ENCODE measurements at places on chromosomes 11 and 22.
A peak's percentile ranks its signal among the peaks of the same experiment; 100 is the strongest.

DNA sequence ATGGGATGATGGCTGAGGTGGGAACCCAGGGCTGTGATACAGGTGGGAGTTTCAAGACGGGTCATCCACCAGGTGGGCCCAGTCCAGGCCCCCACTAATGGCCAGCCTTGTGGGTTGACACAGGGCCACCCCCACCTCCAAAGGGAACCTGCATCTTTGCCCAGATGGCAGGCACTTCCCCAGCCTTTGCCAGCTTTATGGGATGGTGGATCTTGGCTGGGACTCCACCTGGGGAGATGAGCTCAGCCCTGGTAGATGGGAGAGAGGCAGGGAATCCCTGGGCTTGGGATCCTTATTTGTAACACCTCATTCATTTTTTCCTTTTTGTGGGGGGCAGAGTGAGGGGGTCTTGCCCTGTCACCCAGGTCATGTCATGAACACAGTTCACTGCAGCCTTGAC lies 33.4 kb downstream of the CD82 start:
- DNase-seq: no peak

GRCh38 chr22:37103151-37103550 lies 6.4 kb downstream of the TMPRSS6 start:
- no peak for DNase-seq

DNA sequence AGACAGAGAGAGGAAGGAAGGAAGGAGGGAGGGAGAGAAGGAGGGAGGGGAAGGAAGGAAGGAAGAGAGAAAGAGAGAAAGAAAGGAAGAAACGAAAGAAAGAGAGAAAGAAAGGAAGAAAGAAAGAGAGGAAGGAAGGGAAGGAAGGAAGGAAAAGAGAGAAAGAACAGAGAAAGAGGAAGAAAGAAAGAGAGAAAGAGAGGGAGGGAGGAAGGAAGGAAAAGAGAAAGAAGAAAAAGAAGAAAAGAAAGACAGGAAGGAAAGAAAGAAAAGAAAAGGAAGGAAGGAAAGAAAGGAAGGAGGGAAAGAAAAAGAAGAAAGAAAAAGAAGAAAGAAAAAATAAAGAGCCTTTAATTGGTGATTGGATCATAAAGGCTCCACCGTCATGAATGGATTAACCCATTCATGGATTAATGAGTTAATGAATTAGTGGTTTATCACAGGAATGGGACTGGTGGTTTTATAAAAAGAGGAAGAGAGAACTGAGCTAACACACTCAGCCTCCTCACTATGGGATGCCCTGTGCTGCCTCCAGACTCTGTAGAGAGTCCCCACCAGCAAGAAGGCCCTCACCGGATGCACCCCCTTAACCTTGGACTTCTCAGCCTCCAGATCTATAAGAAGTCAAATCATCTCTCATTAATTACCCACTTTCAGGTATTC lies 9.0 kb upstream of the PLAAT2 start:
- no peak for DNase-seq

- DNase-seq: no peak
These were observed 98.0 kb upstream of the TRIM77 start for GRCh38 chr11:89612096-89612495.

GRCh38 chr22:22469527-22469926 lies 39.0 kb downstream of the ZNF280B start:
- no peak for DNase-seq

DNA sequence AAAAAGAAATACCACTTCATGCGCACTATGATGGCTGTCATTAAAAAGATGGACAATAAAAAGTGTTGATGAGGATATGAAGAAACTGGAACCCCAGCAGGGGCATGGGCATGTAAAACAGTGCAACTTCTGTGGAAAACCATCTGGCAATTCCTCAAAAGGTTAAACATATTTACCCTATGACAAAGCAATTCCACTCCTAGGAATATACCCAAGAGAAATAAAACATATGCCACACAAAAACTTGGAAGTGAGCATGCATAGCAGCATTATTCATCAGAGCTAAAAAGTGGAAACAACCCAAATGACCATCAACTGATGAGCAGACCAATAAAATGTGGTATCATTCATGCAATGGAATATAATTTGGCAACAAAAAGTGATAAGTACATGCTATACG lies 50.1 kb downstream of the LRRC32 start:
- DNase-seq: no peak

- no peak for DNase-seq
These were observed 7.0 kb upstream of the MALAT1 start for GRCh38 chr11:65491614-65492386.

DNA sequence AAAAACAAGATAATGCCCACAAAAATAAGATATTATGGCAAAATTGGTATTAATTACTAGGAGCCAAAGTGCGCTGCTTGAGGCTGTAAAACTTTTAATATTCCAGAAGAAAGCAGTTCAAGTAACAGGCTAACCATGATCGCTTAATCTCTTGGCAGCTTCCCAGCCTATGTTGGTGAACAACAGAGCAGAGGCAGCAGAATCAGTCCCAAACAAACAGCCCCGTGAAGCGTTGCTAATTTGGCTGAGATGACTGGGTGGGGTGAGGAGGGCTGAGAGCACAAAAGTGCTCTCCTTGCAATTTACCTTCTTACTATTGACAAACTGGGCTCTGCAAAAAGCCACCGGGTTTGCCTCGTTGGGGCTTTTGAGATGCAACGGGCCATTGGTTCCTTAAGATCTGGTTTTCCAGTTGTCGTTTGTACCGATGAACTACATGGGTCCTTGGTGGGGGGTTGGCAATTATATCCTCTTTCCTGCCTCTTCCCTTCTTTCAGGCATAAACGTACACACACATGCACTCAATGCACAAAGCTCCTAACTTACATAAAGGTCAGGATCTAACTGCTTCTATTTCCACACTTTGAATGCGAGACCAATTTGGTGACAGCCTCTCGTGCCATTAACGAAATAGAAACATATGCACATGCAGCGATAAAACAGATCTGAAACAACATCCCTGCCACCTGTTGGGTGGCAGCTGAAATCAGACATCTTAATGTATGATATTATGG lies 407.6 kb upstream of the CADM1 start:
- DNase-seq: no peak

- no peak for DNase-seq
These were observed 125.8 kb downstream of the ST3GAL4 start for GRCh38 chr11:126481303-126481680.

GRCh38 chr11:2827256-2827655 lies 58.3 kb downstream of the CDKN1C start:
- no peak for DNase-seq

GRCh38 chr22:42553475-42554361 lies at the start of gene SERHL2:
SERHL2 (plus strand) TSS chr22:42553956; CDS start chr22:42554021, 65 bp downstream.
- DNase-seq: peak; percentile 91

- DNase-seq: no peak
These were observed 8.8 kb upstream of the IZUMO1R start for GRCh38 chr11:94295534-94295933.

GRCh38 chr11:12862696-12863469 lies 146.2 kb upstream of the RASSF10 start:
- DNase-seq: peak; percentile 63

DNA sequence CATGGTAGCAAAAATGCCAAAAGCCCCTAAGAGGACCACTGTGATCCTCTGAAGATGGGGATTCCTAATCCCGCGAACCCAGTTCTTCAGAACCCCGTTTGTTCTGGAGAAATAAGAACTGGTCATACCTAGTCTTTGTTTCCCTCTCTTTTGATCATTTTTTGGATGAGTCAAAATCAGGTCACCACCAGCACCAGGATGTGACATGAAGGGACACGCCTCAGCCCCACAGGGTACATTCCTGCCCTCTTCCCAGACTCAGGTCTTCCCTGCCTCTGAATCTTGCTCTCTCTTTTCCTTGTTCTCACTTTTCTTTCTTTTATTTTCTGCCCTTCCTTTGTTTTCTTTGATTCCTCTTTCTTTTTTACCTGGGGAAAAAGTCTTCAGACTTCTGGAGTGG lies 14.6 kb upstream of the ANO1 start:
- no peak for DNase-seq

DNA sequence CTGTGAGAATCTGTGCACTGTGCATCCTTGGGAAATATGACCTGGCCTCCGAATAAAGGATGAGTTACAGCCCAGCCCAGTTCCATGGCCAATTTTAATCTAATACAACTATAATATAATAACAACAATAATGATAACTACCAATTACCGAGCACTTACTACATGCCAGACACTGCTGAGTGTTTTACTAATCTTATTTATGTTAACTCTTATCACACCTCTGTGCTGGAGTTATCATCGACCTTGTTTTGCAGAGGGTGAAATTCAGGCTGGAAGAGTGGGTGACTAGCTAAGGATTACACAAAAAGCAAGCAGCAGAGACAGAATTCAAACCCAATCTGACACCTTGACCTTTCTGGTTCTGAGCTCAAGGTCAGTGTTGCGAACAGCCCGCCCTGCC lies 83.9 kb downstream of the GALNT18 start:
- DNase-seq: no peak

DNA sequence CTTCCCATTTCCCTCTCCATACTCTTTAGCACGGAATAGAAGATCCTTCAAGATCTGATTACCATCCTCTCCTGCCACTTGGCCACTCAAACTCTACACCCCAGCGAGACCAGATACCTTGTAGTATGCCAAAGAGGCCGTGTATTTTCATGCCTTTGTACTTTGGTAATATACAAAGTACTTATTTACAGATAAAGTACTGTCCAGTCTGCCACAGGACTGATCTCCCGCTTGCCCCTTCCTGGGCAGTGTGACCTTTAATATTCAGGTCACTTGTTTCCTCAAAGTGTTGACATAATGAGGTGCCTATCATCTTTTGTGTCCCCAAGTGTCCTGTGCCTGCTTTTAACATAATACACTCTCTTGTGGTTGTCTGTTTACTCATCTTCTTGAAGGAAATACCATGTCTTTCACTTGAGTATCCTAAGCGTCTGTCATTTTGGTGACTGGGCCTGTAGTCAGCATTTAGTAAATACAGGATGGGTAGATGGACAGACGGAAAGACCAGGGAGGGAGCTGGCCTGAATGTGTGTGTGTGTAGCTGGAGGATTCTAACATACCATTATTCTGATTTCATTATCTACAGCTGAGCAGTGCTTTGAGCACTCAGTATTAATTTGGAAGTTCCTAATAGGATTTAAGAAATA lies 137.4 kb downstream of the NAV2 start:
- no peak for DNase-seq

- DNase-seq: no peak
These were observed 456.8 kb downstream of the MIAT start for GRCh38 chr22:27114186-27114585.

DNA sequence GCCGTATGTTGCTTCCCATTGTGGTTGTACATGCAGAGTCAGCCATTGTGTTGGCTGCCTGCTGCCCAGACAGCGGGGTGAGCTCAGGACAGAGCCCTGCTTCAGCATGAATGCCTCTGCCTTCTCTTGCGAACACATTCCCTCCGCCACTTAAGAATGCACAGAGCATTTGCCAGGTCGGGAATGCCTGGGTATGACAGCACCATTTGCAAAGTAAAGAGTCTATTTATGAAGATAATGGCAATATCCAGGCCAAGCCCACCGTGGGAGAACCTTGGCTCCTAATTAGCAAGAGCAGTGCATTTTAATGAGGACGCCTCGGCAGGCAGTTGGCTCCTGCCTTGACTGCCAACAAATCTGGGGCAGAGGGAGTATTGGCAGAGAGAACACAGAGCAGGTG lies 62.5 kb upstream of the SORL1 start:
- DNase-seq: peak; percentile 23

GRCh38 chr11:23123753-23124152 lies 263.5 kb upstream of the CCDC179 start:
- no peak for DNase-seq

GRCh38 chr11:60946601-60947264 lies 5.2 kb downstream of the SLC15A3 start:
- no peak for DNase-seq

DNA sequence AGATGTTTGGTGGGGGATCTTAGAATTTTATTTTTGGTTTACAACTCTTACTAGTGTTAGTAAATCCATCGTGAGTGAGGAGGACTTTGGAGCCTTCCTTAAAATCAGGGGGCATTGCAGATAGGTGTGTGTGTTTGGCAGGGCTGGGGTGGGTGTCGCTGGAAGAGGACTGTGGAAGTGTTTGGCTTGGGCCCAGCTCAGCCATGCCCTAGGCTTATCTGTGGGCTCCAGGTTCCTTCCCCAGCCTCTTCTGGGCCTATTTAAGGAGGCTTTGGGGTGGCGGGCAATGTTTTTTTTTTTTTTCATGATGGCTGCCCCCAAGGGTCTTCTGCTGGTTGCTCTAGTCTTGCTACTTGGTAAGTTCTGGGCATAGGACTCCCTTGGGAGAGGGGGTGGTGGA lies 22.1 kb downstream of the MTFP1 start:
- DNase-seq: no peak

GRCh38 chr11:131932584-131933325 lies 562.3 kb downstream of the NTM start:
- DNase-seq: no peak

- DNase-seq: no peak
These were observed 62.7 kb downstream of the APOL3 start for GRCh38 chr22:36097880-36098279.

GRCh38 chr11:123187665-123188507 lies 7.2 kb downstream of the CLMP start:
- peak; percentile 26 for DNase-seq

GRCh38 chr11:41301023-41301422 lies 158.4 kb downstream of the LRRC4C start:
- no peak for DNase-seq

DNA sequence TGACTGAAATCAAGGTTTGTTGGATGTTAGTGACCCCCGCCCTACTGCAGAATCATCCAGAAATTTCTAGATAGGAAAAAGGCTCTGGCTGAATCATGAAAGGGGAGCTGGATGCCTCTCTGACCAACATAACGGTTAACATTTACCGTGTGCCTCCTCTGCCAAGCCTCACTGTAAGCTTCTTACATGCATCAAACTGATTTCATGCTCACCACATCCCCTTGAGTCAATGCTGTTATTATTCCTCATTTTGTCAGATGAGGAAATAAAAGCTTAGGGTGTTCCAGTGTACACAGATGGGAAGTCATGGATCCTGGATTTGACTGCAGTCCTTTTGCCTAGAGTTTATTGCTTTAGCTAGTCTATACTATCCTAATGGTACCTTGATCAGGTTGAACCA lies 5.9 kb upstream of the HMOX1 start:
- DNase-seq: no peak

DNA sequence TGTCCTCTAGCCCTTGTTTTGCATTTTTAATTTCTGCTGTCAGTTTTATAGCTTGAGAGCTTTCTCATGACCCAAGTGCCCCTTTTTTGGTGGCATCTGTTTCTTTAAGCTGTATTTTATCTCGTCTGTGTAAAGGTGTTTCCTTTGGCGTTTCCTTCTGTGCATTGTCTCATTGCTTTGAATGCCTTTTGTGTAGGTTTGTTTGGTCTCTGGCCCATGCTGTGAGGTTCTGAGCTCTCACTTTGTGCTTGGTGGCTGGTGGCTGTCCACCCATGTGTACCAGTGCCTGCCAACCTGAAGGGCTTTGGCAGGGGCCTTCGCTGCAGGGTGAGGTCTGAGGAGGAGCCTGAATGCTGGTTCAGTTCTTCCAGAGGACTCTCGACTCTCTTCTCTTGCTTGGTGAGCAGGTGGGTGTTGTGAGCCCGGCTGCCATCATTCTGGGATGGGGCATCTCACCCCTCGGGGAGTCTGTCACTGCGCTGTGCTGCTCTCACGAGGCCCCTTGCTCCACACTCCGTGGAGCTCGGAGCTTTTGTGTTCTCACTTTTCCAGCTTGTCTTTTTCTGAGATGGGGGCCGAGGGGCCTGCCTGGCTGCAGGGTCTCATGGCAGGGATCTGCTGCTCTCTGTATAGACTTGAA lies 14.9 kb downstream of the AP2A2 start:
- no peak for DNase-seq

Data from hindlimb muscle (tissue), 1 donor.